ENCODE measurements at places on chromosomes 4 and X.

DNA sequence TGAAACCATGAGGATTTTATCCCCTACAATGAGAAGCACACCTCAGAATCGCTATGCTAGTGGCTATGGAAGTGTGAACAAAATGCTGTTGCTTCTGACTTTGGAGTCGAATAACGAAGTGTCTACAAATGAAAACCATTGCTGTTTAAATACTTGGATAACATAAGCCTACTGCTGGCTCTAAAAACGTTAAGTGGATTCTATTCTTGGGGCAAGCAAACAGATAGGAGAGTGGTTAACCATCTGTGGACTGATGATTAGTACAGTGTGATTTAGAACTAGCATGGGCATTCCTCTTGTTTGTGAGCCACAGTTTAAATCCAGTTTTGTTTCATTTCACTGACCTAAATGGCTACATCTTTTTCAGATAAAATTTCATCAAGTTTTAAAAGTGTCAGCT is 109.7 kb upstream of the PNPLA4 start:
- DNase-seq, result no peak

DNA sequence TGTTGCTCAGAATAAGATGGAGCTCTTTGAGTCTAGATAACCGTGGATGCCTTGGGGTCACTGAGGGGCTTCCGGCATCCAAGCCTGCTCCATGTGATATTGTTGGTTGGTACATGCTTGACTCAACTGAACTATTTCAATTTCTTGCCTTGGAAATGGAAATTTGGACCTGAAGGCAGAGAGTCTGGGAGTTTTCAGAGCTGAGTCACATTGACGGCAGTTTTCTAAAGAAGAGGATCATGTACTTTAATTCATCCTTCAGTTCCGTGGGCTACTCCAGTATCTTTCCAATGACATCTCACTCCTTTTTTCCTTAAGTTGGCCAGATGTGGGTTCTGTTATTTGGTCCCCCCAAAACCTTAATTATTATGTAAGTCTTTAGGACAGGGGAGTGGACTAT is 100.5 kb downstream of the MFAP3L start:
- DNase-seq, result no peak

DNA sequence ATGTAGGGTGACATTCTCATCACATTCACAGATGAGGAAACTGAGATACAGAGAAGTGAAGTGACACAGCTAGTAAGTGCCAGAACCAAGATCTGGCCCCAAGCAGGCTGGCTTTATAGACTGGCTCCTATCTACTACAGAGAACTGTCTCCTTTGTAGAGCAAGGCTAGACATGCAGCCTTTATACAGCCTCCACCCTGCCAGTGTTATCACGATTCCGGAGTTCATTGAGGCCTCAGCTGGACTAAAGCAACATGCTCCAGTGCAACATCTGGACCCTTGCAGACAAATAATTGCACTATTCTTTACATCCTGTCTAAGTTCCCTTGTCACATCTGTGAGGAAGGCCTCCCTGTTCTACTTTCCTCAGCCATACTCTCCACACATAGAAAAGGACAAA is 58.0 kb upstream of the XIAP start:
- DNase-seq, result no peak

DNA sequence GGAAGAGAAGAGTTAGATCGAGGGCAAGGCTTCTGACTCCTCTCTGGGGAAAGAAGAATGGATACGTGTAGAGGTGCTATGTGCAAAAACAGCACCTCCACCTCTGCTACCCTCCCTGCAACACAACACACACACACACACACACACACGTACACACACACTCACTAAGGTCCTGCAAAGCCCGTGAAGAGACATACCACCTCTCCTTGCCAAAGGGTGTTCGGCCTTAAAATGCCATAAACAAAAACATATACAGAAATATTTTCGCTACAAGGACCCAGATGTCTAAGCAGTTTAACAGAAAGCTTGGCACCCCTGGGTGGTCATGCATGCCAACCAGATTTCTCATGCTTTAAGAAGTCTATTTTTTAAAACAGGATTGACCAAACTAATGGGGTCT is 1.5 kb downstream of the TIFA start:
- DNase-seq, result no peak

DNA sequence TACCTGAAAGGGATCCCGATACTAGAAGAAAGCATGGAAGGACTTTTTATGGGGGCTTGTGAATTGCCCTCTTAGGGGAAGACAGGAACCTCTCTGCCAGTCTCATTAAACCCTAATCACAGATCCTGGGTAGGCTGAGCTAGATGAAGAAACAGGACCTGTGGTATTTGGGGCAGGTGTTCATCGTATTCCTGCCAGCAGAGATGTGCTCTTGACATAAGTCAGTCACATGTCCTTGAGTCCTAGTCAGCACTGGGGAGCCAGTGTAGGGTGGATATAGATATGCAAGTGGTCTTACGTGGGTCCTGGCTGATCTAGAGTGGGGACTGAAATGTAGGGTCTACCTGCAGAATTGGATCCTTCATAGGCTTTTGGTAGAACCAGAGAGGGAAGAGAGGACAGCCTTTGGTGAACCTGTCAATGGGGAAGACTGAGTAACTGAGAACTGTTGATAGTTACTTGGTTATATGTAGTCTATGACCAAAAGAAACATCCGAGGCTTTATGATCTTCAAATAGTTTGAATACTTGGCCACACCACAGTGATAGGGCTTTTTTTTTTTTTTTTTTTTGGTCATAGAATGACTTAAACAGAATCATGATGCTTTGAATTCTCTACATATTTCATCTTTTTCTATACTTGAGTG is 63.5 kb upstream of the WDR1 start:
- DNase-seq, result no peak

- DNase-seq, result no peak
Measured at GRCh38 chrX:74119016-74119910, 184.7 kb upstream of the ZCCHC13 start.

- DNase-seq, result no peak
Measured at GRCh38 chr4:83174844-83175414, 60.4 kb upstream of the PLAC8 start.
